Cortex of kidney (tissue), 1 donor: ENCODE measurements at places on chromosomes 1 and 21.

DNA sequence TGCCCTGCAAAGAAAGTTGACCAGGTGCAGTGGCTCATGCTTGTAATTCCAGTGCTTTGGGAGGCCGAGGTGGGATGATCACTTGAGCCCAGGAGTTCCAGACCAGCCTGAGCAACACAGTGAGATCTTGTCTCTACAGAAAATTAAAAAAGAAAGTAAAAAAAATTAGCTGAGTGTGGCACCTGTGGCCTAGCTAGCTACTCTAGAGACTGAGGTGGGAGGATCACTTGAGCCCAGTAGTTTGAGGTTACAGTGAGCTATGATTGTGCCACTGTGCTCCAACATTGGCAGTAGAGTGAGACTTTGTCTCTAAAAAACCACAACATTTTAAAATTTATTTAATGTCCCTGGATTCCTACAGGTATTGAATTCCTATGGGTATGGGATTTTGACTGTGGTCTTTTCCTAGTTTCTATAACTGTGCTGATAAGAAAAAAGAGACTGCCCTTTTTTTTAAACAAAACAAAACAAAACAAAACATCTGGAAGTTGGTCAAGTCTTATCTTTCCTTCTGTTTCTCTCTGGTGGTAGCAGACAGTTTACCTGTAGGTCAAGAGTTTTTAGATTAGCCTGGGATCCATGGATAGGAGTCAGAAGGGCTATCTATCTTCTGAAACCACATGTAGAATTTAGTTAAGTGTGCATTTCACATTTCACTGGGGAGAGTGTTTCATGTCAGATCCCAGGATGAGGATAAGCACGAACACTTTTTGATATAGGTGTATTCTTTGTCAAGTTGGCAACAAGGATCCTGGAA lies 18.8 kb downstream of the UCK2 start:
- DNase-seq, result no peak

GRCh38 chr1:43776043-43776761 lies 68.9 kb downstream of the ST3GAL3 start:
- DNase-seq, result no peak

- no peak for DNase-seq
Measured at GRCh38 chr1:52366517-52366827, 467 bp upstream of the CC2D1B start.

- DNase-seq, result no peak
Measured at GRCh38 chr1:78745111-78745510, 95.5 kb downstream of the IFI44 start.

DNA sequence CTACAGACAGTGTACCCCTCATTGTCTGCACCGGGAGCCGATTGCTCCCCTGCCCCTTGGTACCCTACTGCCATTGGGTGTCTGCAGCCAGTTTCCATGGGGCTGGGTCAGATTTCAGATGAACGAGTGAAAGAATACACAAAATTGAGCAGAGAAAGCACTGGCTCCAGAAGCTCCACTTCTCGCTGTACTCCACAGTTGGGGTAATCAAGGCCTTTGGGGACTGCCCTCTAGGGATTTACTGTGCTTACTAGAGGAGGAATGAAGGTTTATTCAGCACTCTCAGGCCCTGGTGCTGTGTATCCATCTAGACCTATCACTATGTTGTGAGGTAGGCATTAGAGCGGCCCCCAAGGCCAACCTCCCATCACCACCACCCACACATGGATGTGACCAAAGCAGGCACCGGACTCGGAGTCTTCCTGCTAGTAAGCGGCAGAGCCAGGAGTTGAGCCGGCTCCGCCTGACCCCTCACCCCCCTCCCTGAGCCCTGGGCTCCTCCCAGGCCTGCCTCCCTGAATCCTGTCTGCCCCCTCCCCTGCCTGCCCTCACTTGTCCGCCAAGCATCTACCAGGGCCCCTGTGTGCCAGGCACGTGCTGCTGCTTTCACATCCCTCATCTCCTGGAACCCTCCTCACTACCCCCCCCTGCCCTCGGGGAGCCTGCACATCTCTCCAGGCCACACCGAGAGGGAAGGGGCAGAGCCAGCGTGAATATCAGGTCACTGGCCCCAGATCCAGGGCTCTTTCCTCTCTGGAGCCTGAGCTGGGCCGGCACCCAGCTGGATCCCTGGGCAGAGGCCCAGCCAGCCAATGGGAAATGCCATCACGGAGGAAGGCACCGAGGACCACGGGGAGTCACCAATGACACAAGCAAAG lies 23.3 kb downstream of the KCNN3 start:
- no peak for DNase-seq

DNA sequence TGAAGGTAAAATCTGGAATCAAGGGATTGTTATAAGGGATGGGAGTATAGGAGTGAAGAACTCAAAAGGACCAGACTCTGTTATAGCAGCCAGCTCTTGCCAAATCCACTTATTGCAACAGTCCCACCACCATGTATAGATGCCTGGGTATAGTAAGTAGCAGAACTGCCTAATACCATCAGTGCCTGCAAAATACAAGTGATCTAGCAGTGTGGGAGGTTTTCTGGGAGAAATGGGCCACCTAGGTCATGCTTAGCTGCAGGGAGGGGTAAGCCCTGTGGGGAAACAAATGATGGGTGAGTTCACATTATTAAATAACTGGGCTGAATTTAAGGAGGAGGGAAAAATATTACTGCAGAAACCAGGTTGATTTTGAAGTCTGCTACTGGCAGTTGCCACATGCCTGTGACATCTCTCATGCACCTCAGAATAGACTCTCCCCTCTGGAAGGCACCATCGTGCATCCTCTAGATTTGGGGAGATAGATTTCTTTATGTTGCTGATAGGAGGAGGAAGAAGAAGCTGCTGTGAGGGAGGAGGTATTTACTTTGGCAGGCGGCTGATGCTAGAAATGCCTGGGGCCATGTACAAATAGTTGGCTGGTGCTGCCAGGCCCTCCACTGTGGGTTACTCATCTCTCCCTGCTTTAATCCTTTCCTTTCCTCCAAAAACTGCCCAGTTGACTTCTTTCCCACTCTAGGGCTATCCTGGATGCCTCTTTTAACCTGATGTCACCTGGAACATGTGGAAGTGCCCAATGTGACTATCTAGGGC lies 27.5 kb downstream of the HLX start:
- DNase-seq, result no peak

- DNase-seq, result no peak
Measured at GRCh38 chr1:205271277-205271676, 43.5 kb downstream of the TMCC2 start.

- no peak for DNase-seq
Measured at GRCh38 chr1:119329541-119330461, 38.8 kb upstream of the HAO2 start.

DNA sequence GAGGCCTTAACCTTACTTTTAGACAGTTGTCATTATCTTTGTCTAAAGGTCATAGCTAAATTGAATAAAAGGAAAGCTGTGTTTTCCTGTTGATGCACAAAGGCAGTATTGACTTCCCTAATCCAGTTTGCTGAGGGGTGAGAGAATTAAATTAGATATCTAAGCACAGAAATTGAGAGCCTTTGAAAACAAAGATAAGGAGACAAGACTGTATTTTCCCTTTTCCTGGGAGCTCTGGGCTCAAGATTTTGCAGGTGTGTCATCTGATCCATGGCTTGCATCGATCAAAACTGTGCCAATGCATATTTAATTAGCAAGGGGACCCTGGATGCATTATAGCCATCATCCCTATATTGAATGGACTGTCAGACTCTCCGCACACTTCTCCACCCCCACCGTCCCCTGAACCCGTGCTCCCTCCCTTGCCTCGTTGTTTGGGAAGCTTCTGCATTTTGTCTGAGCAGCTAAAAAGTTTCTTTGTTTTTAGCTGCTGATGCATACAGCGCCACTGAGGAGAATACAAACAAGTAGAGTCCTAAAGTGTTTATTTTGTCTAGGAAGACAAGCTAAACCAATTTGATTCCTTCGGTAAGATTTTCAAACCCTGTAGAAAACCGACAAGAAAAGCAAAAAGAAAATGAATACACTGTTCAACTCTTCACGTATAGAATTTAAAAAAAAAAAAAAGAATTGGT lies 186.3 kb downstream of the NFIA start:
- no peak for DNase-seq

- no peak for DNase-seq
Measured at GRCh38 chr1:222930070-222930469, 115.2 kb downstream of the DISP1 start.

GRCh38 chr1:204692841-204693356 lies 7.4 kb upstream of the LRRN2 start:
- no peak for DNase-seq

- DNase-seq, result no peak
Measured at GRCh38 chr1:74609810-74610371, 63.7 kb downstream of the ERICH3 start.

DNA sequence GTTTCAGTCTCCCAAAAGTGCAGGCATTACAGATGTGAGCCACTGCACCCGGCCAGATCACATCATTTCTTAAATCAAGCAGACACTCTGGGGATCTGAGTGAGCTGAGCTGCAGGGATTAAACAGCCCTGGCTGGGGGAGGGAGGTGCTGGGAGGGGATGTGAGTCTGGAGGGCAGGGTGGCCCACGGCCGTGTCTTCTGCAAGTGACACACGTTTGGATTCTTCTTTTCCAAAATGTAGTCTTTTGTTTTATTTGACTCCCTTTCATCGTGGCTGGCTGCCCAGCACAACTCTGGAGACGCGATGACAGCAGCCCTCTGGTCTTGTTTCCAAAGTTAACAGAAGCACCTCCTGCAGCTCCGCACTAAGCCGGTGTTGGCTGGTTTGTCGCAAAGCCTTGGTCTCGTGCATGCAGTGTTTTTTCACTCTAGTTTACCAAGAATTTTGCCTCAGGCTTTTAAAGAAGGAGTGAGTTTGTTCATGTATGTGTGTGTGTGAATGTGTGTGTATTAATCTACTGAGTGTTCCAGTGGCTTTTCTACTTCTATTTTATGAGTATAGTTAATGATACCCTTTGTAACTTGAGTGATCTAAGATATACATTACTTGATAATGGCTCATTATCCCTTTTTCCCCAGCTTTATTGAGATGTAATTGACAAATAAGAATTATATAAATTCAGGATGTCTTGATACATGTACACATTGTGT lies 2.8 kb upstream of the KRTAP10-5 start:
- no peak for DNase-seq

DNA sequence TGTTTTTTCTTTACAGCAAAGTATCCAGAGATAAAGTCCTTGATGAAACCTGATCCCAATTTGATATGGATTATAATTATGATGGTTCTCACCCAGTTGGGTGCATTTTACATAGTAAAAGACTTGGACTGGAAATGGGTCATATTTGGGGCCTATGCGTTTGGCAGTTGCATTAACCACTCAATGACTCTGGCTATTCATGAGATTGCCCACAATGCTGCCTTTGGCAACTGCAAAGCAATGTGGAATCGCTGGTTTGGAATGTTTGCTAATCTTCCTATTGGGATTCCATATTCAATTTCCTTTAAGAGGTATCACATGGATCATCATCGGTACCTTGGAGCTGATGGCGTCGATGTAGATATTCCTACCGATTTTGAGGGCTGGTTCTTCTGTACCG lies 6.5 kb downstream of the DEGS1 start:
- no peak for DNase-seq

DNA sequence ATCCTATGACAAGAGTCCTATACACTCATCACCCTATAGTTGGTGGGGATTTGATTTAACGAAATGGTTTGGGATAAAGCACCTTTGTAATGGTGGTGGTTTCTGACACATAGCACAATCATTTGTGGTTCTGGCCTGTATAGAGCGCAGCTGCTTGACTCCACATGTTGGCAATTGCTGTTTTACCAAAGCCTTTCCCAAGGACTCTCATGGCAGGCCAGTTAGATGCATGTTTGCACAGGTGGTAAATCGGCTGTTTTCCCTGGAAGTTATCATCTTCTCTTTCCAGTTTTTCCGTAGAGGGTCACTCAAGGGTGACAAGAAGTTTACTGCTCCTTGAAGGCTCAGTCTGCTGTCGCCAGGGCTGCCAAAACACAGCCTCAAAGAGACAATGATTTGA lies 17.1 kb upstream of the XPR1 start:
- DNase-seq, result no peak

- no peak for DNase-seq
Measured at GRCh38 chr1:63327417-63328054, 5.2 kb downstream of the FOXD3 start.

DNA sequence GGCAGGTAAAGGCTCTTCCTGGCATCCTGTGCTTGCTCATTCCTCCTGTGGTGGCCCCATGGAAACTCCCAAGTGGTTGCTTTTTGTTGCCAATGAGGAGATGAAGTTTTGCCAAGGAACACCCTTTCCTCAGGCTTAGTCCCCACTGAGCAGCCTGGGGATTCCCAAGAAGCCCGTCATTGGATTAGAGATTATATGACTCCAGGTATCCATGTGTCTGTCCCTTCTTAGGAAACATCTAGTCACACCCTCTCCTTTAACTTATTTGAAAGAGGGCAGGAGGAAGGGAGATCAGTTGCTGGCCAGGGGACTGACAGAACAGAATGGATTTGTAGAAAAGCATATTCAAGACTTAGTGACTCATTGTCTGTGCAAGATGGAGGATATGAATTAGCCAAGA lies 3.8 kb upstream of the LCE3A start:
- DNase-seq, result no peak

DNA sequence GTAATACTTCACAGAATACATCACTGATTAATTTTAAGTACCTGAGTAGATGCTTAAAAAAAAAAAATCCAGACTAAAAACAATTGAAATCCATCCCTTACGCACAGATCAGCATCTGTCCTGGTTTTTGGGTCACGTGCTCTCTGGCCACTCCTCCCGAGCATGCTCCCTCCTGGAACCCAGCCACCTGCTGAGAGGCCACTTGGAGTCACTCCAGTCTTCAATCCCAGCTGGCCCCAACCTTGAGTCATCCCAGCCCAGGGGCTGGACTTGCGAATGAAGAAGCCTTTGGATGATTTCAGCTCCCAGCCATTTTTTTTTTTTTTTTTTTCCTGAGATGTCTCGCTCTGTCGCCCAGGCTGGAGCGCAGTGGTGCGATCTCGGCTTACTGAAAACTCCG lies 8.9 kb downstream of the MAP1LC3C start:
- DNase-seq, result no peak

GRCh38 chr1:245770156-245770555 lies 615.4 kb downstream of the KIF26B start:
- no peak for DNase-seq

- no peak for DNase-seq
Measured at GRCh38 chr1:212189352-212189738, 95.9 kb upstream of the PPP2R5A start.

GRCh38 chr1:44261171-44261817 lies 48.0 kb downstream of the DMAP1 start:
- DNase-seq, result no peak

DNA sequence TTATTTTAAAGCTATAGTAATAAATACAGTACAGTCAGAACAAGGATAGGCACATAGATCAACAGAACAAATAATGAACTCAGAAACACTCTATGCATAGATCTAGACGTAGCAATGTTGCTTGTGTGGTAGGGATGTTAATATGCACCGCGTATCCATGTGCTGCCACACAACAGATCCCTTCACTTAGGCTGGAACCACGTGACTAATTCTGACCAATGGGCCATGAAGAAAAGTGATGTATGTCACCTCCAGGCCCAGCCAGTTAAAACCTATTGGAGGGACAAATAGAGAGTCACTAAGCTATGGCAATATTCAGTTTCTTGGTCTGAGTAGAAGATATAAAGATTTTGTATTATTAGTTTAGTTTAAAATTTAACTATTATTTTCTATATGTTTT lies 91.4 kb downstream of the ADAMTS1 start:
- DNase-seq, result no peak

GRCh38 chr1:54270543-54270942 lies 70.6 kb downstream of the MRPL37 start:
- DNase-seq, result no peak

- no peak for DNase-seq
Measured at GRCh38 chr1:246782120-246782900, 58.1 kb downstream of the SCCPDH start.
